ENCODE measurements at places on chromosomes 12 and 14.

- no peak for DNase-seq
Observed at GRCh38 chr14:68468437-68469207, 324.2 kb downstream of the ZFP36L1 start.

DNA sequence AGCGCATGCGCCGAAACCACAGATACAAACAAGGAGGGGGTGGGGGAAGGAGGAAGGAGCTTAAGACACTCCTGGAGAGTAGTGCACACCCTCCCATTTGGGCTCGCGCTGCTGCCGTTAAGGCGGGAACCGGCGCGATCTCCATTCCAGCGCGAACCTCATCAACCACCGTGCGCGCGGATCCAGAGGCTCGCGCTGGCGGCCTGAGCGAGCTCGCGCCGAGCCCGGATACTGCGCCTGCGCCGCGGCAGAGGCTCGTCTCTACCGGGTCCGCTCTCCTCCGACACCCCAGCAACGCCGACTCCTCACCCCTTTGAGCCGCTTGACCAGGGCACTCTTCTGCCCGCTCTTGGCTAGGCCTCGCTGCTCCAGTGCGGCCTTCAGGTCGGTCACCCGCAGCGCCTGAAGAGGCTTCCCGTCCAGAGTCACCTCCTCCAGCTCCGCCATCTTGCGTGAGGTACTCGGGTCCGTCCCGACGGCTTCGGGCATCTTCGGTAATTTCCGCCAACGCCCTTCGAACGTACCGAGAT, at the start of gene ACIN1:
Gene ACIN1, minus strand, starts transcription at position 471 of the 530 bp plus-strand sequence. Its CDS starts 24 bp downstream, at position 447.
- DNase-seq, result peak; percentile 94

- no peak for DNase-seq
Observed at GRCh38 chr12:334125-334524, 55.0 kb downstream of the KDM5A start.

DNA sequence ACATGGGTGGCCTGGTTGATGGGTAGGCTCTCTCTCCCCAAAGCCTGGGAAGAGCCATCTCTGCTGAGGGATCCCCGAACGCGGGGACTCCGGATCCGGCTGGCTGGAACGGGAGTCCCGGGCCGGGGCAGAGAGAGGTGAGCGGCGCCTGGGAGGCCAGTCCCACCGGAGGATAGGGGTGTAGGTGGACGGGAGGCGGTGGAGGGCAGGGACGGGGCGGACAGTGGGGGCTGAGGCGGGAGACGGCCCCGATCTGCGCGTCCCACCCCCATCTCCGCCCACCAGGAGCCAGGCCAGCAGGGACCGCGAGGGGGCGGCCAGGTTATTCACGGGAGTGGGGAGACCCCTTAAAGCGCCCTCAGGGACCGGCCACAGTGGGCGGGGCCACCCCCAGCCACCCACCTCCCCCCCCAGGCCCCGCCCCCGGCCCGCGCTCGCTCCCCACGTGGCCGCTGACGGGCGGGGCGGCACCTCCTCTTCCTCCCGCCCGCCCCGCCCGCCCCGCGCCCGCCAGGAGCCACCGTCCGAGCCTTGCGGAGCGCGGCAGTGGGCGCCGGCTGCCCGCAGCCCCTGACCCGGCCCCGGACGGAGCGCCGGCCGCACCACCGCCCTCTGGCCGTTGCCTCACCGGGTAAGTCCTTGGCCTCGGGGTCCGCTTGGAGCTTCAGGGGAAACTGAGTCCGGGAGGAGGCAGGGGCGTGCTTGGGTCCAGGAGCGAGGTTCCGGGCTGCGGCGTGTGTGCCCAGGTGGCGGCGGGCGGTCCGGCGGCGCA, at the start of gene INF2:
Gene INF2, plus strand, starts transcription at position 510 of the 772 bp plus-strand sequence. CDS start 11,748 bp downstream, outside the sequence.
- peak; percentile 88 for DNase-seq

DNA sequence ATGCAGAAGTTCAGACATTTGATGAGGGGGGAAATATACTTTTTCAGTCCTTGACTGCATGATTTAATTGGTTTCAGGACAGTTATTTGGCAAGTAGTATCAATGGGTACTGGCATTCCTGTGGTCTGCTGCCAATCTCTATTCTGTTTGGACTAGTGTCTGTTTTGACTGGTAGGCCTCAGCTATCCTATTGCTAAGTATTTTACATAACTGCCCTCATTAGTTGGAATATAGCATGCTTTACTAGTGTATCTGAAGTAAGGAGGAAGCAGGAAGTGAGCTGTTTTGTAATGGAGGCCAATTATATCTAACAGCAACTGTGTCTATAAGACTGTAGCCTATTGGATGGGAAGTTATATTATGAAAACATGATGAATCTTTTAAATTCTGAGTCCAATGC, 104.3 kb downstream of the FLRT2 start:
- DNase-seq, result no peak

DNA sequence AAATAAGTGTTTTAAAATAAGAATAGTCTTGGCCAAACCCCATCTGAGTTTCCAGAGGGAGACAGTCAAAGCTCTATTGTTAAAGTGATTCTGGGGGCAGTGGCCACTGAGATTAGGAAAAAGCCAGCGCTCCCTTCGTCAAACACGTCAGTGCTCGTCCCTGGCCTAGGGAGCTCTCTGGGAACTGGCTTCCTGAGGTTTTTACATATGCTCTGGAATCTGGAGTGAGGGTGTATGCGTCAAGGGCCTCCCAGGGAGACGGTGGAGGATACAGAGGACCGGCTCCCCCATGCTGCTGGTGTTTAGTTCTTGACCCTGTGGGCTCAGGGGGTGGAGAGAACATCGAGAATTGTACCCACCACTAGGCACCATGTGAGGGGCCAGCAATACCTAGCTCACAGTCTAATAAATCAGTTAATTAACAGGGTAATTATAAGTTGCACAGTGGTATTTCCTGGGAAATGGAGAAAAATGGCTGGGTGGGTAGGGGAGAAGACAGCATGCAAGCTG, 87.0 kb downstream of the SLC25A47 start:
- DNase-seq, result peak; percentile 72

GRCh38 chr12:1656902-1657301, 27.9 kb downstream of the WNT5B start:
- peak; percentile 49 for DNase-seq
